ENCODE measurements at places on chromosomes 1 and 21.
A peak's percentile ranks its signal among the peaks of the same experiment; 100 is the strongest.

DNA sequence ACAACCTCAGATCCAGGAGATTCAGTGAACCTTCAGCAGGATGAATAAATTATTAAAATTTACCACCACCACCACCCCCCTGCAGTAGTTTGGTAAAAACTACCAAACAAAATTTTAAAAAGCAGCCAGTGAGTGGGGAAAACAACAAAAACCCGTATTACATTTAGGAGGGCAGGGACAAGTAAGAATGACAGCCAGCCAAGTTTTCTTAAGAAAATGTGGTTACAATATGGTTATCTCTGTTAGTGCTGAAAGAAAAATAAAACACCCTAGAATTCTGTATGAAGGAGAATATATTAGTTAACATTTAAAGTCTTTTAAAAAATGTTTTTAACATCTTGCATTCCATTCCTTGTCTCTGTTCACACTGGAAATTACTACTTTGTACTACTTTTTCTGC is 14.7 kb downstream of the CD46 start:
- peaks cover 28% of the 10 kb centered on the region for H3K36me3 ChIP-seq
- no peak for DNase-seq
- H3K4me1 ChIP-seq: no peaks in the 10 kb centered on the region
- H3K4me3 ChIP-seq: no peak overlapping the region
- H3K27me3 ChIP-seq: no peaks in the 10 kb centered on the region

- no peak overlapping the region for H3K4me3 ChIP-seq
- no peak overlapping the region for H3K27ac ChIP-seq
- DNase-seq: no peak
- peaks cover 5% of the 10 kb centered on the region for H3K4me1 ChIP-seq
- H3K36me3 ChIP-seq: no peaks in the 10 kb centered on the region
Observed at GRCh38 chr1:94095112-94095637, 25.8 kb downstream of the ABCA4 start.

GRCh38 chr1:202164271-202165037 is 4.1 kb upstream of the PTPN7 start:
- peak; percentile 89 for DNase-seq
- H3K4me1 ChIP-seq: peaks cover 65% of the 10 kb centered on the region

DNA sequence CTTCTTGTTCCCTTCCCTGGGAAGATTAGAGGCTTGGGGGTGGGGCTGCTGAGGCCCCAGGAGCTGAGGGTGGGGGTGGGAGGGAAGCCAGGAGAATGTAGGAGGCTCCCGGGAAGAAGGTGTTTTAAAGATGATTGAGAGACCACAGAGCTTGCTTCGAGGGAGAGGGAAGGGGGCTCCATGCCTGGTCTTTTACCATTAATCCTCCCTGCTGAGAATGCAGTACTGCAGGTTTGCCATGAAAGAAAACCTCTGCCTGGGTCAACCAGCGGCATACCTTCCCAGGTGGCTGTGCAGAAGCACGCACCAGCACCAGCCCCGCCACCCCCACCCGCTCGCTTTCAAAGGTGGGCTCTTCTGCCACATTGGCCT is 15.4 kb downstream of the ABCA4 start:
- H3K27me3 ChIP-seq: no peaks in the 10 kb centered on the region
- H3K4me3 ChIP-seq: no peak overlapping the region
- no peak for DNase-seq
- no peaks in the 10 kb centered on the region for H3K36me3 ChIP-seq

- H3K36me3 ChIP-seq: no peaks in the 10 kb centered on the region
- no peak overlapping the region for H3K4me3 ChIP-seq
- no peaks in the 10 kb centered on the region for H3K4me1 ChIP-seq
- no peak overlapping the region for H3K27ac ChIP-seq
Observed at GRCh38 chr1:81540216-81540615, 260.5 kb upstream of the ADGRL2 start.

GRCh38 chr1:202852163-202852904 is 36.6 kb downstream of the RABIF start:
- H3K4me3 ChIP-seq: no peak overlapping the region
- no peaks in the 10 kb centered on the region for H3K4me1 ChIP-seq
- H3K27me3 ChIP-seq: no peaks in the 10 kb centered on the region
- H3K36me3 ChIP-seq: no peaks in the 10 kb centered on the region
- peak; percentile 30 for DNase-seq
- no peak overlapping the region for H3K27ac ChIP-seq

GRCh38 chr21:25080141-25080540 is 527.1 kb downstream of the MRPL39 start:
- H3K27ac ChIP-seq: no peak overlapping the region
- DNase-seq: no peak
- H3K4me3 ChIP-seq: no peak overlapping the region

DNA sequence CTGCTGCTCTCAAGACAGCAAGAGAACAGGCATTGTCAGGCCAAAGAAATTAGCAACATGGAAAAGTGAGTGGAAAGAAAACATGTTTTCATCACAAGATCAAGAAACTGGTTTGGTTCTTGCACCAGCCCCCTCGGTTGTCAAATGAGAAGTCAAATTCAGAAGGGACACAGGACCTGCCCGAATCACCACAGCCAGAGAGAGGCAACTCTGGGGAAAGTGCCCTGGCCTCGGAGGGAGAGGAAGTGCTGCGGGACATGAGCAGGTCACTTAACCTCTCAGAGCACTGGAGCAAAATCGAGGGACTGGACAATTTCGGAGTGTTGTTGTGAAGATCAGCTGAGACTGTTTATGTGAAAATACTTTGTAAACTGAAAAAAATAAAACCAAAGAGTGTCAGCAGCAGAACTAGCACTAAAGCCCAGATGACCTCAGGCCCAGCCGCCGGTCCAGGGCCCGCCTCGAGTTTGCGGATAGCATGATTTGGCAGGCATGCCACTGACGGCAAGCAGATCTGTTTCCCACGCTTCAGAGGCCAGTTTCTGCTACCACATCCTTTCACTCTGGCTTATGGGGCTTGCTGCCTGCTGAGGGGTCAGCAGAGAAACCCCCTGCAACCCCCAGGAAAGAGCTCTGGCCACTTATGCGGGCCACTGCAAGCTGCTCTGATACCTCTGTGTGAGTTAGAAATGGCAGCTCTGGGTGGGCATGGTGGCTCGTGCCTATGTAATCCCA is 32.1 kb downstream of the CD247 start:
- no peaks in the 10 kb centered on the region for H3K27me3 ChIP-seq
- H3K27ac ChIP-seq: peak overlapping the region; percentile 55
- DNase-seq: no peak
- peaks cover 99% of the 10 kb centered on the region for H3K4me1 ChIP-seq

- H3K4me1 ChIP-seq: peaks cover 32% of the 10 kb centered on the region
- H3K27me3 ChIP-seq: no peaks in the 10 kb centered on the region
- no peak overlapping the region for H3K4me3 ChIP-seq
- H3K36me3 ChIP-seq: peaks cover 44% of the 10 kb centered on the region
- no peak for DNase-seq
- H3K27ac ChIP-seq: no peak overlapping the region
Observed at GRCh38 chr1:162502077-162502476, 4.5 kb downstream of the UHMK1 start.

DNA sequence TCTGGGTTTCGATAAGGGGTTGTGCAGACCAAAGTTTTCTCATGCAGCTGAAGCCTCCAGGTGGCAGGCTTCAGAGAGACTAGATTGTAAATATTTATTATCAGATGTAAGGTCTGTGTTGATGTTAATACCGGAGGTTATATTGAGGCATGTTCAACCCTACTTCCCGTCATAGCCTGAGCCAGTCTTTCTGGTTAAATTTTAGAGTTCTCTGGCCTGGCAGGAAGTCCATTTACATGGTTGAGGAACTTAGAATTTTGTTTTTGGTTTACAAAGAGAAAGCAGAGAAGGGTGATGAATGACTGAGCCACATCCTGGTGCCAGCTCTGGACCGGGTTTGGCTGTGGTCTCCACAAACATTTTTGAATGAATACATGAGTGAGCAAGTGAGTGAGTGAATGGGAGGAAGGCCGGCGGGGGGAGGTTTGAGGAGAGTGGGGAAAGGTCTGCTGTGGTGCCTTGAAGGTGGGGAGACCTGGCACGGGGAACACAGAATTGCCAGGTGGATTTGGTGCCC is 218.5 kb downstream of the DISC1 start:
- H3K4me1 ChIP-seq: no peaks in the 10 kb centered on the region
- no peak overlapping the region for H3K4me3 ChIP-seq
- H3K27ac ChIP-seq: no peak overlapping the region
- H3K27me3 ChIP-seq: no peaks in the 10 kb centered on the region
- no peaks in the 10 kb centered on the region for H3K36me3 ChIP-seq

DNA sequence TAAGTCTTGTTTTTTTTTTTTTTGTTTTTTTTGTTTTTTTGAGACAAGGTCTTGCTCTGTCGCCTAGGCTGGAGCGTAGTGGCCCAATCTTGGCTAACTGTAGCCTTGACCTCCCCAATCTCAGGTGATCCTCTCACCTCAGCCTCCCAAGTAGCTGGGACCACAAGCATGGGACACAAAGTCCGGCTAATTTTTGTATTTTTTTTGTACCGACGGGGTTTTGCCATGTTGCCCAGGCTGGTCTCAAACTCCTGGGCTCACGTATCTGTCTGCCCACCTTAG is 6.1 kb downstream of the LCK start:
- no peak for DNase-seq
- H3K27me3 ChIP-seq: no peaks in the 10 kb centered on the region
- peak overlapping the region; percentile 95 for H3K4me3 ChIP-seq
- H3K27ac ChIP-seq: peak overlapping the region; percentile 58

DNA sequence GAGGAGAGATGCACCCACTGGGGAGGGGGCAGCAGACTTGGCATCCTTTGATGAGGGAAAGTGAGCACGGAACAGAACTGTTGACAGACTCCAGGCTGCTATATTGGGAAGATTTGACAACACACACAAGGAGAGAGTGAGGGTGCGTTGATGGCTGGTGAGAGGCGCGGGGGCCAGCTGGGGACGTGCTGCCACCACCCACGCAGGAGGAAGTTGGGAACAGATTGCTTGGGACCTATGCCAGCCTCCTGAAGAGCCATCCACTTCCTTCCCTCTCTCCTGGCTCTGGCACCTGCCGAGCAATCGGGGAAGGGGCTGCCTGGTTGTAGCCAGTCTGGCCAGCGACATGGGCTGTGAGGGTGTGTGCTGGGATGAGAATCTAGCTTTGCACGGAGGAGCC is 223.7 kb upstream of the CSF3R start:
- H3K4me1 ChIP-seq: no peaks in the 10 kb centered on the region
- no peaks in the 10 kb centered on the region for H3K36me3 ChIP-seq
- H3K27me3 ChIP-seq: no peaks in the 10 kb centered on the region
- H3K4me3 ChIP-seq: no peak overlapping the region
- no peak overlapping the region for H3K27ac ChIP-seq

DNA sequence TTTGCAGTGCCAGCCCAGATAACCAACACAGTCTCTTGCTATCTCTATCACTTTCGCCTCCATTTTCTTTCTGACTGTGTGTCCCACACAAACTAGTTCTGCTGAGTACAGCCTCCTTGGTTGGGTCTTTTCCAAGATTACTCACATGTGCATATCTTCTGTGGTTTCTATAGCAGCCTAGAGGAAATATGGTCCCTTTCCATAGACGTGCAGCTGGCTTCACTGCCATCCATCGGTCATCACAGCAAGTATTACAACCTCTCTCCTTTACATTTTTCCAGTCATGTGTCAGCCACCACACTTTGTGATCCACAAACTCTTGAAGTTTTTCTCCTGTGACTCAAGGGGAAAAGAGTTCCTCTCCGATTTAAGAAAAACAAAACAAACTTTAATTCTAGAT is 893.4 kb upstream of the ADGRL4 start:
- no peaks in the 10 kb centered on the region for H3K4me1 ChIP-seq
- H3K4me3 ChIP-seq: no peak overlapping the region
- no peaks in the 10 kb centered on the region for H3K27me3 ChIP-seq
- no peak overlapping the region for H3K27ac ChIP-seq
- no peaks in the 10 kb centered on the region for H3K36me3 ChIP-seq

DNA sequence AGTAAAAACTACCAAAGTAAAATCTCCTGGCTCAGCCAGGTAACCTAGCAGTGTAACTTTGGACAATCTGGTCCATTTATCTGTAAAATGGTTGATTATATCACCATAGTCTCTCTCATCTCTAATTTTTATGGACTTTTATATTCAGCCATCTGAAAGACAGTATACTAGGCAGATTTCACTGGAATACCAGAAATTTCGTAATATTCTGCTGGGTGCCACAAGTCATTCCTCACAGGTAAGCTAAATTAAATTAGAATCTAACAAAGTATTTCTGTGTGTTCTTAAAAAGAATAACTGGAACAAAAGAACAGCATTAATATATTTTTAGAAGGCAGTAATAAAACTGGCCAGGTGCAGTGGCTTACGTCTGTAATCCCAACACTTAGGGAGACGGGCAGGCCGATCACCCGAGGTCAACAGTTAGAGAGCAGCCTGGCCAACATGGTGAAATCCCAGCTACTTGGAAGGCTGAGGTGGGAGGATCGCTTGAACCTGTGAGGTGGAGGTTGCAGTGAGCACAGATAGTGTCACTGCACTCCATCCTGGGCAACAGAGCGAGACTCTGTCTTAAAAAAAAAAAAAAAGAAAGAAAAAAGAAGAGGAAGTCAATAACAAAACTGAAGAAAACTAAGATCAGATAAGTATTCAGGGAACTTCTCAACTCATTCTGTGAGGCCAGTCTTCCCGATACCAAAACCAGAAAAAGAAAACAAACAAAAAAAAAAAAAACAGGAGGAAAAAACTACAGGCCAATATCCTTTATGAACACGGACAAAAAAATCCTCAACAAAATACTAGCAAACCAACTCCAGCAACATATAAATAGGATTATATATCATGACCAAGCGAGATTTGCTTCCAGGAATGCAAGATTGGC is 35.9 kb downstream of the PIK3R3 start:
- no peak for DNase-seq
- H3K27me3 ChIP-seq: no peaks in the 10 kb centered on the region
- H3K27ac ChIP-seq: no peak overlapping the region
- no peaks in the 10 kb centered on the region for H3K36me3 ChIP-seq
- H3K4me1 ChIP-seq: no peaks in the 10 kb centered on the region
- H3K4me3 ChIP-seq: no peak overlapping the region

DNA sequence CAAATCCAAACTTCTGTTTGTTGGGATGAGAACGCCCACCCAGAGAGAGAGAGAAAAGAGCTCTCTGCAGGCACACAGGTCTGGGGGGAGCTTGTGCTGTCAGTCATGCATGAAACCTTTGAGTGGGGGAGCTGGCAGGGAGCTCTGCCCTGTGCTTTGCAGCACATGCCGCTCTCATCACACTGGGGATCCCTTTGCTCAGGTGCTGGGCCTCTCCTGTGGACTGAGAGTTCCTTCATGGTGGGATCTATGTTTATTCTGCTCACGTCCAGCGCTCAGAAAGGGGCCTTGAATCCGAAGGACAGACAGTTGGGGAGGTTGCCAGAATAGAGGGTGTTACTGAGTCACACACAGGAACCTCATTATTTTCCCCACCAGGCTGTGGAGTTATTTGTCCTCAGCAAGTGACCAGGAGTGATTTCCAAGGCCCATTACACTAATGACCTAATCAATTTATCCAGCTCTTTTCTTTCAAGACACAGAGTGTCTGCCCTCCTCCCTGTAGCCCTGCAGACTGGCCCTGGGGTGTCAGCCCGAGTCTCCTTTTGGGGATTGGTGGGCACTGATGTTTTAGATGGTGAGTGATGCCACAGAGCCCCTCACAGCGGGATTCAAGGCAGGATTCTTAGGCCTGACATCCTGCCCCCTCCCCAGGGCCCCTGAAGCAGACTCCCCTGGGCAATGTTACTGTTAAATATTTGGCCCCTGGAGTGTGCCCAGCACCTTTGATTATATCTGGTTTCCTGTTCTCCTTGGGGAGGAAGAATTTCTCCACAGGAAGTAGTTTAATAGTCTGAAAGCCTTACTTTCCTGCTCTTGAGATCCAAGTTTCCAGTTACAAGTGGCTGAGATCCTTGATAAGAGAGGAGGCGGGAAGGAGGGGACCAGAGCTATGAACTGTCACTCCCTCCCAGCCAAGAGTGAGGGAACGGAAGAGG is 22.3 kb downstream of the MYBPH start:
- H3K4me3 ChIP-seq: no peak overlapping the region
- no peaks in the 10 kb centered on the region for H3K36me3 ChIP-seq
- no peaks in the 10 kb centered on the region for H3K4me1 ChIP-seq
- DNase-seq: no peak
- no peak overlapping the region for H3K27ac ChIP-seq
